ENCODE measurements at places on chromosomes 5 and 9.
A peak's percentile ranks its signal among the peaks of the same experiment; 100 is the strongest.

GRCh38 chr9:135815830-135816650, 91.3 kb downstream of the CAMSAP1 start:
- no peak for DNase-seq

DNA sequence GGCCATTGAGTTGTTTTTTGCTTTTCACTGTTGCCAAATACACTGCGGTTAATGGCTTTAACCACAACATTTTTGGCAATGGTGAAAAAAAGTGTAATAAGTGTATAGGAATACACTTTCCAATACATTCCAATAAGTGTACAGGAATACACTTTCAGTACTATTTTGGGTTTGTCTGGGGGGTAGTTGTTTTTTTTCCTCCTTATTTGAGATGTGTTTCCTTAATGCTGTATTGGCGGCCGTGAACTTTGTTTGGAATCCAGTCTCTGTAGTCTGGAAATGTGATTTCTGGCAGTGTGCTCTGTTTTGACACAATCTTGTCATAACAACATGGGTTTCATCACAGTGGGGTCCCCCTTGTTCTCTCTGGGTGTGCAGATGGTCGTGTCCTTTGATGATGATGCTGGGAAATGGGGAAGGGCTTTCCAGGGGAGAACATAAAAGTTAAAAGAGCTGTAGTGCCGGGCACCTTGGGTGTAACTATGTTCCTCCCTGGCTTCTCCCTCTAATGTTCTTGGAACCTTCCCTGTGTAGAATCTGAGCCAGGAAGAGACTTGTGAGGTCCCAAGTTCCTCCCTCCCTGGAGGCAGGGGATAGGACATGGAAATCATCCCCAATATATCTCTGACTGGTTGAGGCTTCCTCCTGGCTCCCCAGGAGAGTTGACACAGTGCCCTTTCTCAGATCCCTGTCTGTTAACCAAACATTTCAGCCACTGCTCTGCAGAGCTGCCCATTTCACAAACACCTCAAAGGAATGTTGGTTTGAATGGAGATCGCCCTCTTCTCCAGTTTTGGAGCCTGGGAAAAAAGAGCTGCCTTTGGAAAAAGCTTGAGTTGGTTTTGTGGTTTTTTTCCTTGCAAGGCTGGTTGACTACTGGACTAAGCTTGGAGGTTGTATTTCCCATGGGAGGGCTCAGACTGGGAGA, 44.8 kb downstream of the RCL1 start:
- no peak for DNase-seq

- DNase-seq: no peak
Observed at GRCh38 chr5:132206782-132207181, 20.9 kb downstream of the P4HA2 start.

- DNase-seq: no peak
Observed at GRCh38 chr5:168807287-168807686, 228.1 kb upstream of the PANK3 start.

GRCh38 chr5:8394965-8395364, 526.0 kb downstream of the MTRR start:
- DNase-seq: no peak

DNA sequence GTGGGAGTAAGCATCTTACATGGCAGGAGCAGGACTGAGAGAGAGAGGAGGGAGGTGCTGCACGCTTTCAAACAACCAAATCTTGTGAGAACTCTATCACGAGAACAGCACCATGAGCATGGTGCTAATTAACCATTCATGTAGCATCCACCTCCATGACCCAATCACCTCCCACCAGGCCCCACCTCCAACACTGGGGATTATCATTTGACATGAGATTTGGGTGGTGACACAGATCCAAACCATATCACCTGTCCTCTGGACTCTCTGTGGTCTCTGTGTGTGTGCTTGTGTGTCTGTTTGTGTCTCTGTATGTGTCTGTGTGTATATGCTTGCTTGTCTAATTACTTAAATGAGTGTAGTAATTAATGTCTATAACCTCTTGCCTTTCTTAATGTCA, 31.1 kb downstream of the SEC61B start:
- DNase-seq: no peak

GRCh38 chr5:138954257-138955012, 79.3 kb upstream of the LRRTM2 start:
- DNase-seq: no peak

DNA sequence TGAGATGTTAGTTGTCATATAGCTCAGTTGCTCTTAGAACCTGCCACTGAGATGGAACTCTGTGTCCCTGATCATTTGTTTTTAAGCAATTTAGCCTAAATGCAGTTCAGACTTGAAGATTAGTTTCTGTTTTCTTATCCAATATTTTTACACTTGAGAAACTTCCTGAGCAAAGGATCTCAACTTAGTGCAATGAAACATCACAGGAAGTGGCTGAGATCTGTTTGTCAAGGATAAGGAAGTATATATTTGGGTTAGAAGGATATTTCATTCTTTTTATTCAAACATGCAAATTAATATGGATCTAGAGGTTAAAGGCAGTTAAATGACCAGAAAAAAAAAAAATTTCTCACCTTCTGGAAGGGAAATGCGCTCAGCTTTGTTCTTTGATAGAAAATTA, 19.7 kb upstream of the F2R start:
- no peak for DNase-seq

- DNase-seq: no peak
Observed at GRCh38 chr9:88831713-88832407, 159.4 kb upstream of the S1PR3 start.

- DNase-seq: no peak
Observed at GRCh38 chr9:134592819-134593200, 48.8 kb upstream of the COL5A1 start.

DNA sequence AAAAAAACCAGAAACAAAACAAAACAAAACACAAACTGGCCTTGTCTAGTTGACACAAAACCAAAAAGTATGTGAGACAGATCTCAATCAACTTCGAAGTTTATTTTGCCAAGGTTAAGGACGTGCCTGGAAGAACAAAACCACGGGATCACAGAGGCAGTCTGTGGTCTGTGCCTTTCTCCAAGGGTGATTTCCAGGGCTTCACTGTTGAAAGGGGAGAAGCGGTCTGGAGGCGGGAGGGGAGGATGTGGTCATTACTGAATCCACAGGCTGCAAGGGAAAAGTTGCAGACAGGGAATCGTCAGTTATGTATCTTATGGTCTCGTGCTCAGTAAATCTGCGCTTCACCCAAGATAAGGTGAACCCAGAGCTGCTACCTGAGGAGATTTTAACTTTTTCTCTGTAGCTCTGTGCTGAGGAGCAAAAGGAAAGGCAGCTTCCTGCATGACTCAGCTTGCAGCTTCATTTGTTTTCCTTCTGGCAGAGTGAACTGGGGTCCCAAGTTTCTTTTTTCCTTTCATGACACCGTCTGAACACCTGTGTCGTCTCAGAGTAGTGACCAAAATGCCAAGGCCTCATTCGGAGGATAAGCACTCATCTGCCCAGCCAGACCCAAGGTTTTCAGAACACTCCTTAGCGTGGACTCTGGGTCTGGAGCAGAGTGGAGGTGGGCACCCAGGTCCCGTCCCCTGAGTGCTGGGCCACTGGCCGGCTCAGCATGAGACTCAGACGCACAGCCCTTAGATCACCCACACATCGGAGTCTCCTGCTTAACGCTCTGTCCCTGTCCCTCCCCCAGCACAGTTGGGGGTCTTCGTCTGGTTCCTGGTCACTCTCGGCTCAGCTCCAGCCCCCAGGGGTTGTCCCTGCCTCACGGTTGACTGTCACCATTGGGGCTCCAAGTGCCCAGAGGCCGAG, 25.9 kb downstream of the ROPN1L start:
- no peak for DNase-seq

GRCh38 chr5:152683205-152683604, 278.1 kb upstream of the NMUR2 start:
- DNase-seq: no peak

DNA sequence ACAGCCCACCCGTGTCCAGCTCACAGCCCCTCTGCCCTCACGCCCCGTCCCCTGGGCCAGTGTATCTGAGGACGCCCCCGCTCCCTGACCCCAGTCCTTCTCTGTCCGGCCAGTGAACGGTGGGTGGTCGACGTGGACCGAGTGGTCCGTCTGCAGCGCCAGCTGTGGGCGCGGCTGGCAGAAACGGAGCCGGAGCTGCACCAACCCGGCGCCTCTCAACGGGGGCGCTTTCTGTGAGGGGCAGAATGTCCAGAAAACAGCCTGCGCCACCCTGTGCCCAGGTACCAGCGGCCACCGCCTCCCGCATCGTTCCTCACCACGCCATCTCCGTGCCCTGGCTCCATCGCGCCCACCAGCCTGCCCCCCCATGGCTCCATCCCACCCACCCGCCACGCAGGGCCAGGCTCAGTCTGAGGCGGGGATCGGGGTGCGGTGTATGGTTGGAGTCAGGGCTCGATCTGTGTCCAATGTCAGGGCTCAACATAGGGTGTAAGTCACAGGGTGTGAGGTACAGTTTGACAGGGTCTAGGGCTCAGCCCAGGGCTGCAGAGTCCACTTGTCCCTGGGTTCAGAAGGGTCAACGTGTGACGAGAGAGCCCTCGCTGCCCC, 29.5 kb downstream of the HK3 start:
- DNase-seq: no peak

- DNase-seq: no peak
Observed at GRCh38 chr9:75788006-75788634, 102.4 kb upstream of the PCSK5 start.

DNA sequence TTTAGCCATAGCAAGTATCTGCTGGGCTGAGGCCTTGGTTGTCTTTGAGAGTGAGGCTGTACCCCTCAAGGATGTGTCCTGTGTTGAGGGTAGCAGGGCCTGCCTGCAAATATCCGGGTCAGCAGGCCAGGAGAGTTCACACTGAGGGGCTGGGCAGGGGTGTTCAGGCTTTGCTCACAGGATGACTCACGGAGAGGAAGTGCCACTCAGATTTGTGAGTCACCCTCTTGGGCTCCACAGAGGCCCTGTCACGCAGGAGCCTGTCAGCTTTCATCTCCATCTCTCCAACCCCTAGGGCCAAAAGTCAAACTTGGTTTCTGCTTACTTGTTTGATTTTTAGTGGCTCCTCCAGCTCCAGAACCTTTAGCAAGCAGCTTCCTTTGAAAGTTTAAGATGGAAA, 211.5 kb downstream of the SEC61B start:
- peak; percentile 47 for DNase-seq

DNA sequence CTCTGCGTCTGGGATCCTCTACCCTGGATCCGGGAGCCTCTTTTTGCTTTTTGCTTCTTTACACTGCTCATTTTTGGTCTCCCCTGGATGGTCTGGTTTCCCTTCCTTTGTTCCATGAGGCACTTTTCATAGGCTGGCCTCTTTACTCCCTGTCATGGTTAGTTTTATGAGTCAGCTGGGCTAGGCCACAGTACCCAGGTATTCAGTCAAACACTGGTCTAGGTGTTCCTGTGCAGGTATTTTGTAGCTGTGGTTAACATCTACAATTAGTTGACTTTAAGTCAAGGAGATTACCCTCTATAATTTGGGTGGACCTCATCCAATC, 17.5 kb downstream of the ANKRD33B start:
- no peak for DNase-seq

- DNase-seq: no peak
Observed at GRCh38 chr5:147688656-147689356, 93.7 kb downstream of the JAKMIP2 start.

- DNase-seq: no peak
Observed at GRCh38 chr9:82271106-82271561, 282.6 kb downstream of the SPATA31D1 start.

- no peak for DNase-seq
Observed at GRCh38 chr9:76013809-76014208, 123.3 kb downstream of the PCSK5 start.

DNA sequence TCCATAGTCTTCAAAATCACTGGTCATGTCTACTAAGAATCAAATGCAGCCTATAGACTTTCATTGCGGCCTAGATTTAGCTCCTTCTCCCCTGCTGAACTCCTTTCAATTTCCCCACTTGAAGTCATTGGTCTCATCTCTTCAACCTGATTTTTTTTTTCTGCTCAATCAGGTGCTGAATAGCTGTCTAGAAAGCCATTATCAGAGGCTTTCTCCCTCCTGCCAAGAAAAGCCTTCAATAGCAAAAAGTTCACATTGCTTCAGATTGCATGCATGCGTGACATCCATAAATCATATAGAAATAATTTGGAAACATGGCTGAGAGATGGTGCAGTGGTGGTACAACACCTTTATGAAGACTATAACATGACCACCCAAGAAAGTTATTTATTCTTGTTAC, 316.2 kb downstream of the PLK2 start:
- no peak for DNase-seq

DNA sequence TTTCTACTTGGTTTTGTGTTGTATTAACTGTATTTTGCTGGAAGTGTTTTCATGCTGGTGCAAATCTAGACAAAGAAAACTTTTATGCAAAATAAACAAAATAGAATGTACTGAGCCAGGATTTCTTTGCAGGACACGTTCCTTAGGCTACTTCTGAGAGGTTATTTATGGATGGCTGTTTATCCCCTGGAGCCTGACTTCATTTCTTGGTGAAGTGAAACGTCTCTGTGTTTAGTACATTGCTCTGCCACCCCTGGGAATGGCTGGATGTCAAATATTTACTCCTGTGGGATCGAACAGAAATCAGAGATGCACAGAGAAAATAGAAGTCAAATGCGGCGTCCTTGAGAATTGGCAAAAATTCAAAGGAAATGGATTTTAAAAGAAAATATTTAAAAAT, 327.1 kb upstream of the MPDZ start:
- DNase-seq: no peak

DNA sequence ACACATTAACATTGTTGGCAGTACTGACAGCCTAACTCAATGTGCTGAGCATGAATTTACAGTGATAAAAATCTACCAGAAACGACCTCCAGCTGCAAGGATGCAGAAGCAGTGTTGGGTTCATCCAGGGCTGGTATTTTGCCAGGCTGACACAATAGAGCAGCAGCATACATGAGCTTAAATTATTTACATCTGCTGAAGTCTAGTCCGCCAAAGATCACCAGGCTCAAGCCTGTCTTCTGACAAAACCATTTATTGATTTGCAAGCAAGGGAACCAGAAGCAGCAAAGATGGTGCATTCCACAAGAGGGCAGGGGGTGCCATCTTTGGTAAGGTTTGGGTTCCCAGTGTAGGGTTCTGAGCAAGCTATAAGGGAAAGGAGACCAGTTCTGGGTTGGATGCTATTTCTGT, 8.7 kb upstream of the C5orf34 start:
- DNase-seq: no peak

DNA sequence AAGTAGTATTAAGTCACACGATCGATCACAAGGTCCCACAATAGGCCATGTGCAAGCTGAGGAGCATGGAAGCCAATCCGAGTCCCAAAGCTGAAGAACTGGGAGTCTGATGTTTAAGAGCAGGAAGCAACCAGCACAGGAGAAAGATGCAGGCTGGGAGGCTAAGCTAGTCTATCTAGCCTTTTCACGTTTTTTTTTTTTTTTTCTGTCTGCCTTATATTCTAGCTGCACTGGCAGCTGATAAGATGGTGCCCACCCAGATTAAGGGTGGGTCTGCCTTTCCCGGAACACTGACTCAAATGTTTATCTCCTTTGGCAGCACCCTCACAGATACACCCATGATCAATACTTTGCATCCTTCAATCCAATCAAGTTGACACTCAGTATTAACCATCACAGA, 6.5 kb downstream of the PPIP5K2 start:
- no peak for DNase-seq

DNA sequence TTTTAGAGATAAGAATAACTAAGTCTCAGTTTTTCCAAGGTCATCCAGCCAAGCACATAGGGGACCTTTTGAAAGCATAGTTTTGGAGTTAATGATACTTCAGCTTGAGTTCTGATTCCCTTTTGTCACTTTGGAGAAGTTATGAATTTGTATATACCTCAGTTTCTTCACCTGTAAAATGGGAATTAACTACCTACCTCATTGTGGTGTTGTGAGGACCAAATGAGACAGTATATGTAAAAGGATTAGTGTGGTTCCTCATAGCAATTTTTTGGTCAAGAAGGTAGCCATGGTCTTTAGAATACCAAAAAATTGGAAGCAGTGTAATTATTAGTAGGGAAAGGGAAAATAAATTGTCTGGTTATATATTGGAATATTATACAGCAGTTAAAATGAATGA, 97.6 kb upstream of the DHFR start:
- DNase-seq: no peak

Data from CD4-positive, alpha-beta T cell treated with Interleukin-10 for 1 hour (primary cell).